CD4-positive, alpha-beta T cell treated with Interleukin-2 at 100 ng/mL for 4 hours (primary cell): ENCODE measurements at places on chromosomes 1 and 21.

- no peak for DNase-seq
Measured at GRCh38 chr1:164602101-164602422, 43.1 kb downstream of the PBX1 start.

DNA sequence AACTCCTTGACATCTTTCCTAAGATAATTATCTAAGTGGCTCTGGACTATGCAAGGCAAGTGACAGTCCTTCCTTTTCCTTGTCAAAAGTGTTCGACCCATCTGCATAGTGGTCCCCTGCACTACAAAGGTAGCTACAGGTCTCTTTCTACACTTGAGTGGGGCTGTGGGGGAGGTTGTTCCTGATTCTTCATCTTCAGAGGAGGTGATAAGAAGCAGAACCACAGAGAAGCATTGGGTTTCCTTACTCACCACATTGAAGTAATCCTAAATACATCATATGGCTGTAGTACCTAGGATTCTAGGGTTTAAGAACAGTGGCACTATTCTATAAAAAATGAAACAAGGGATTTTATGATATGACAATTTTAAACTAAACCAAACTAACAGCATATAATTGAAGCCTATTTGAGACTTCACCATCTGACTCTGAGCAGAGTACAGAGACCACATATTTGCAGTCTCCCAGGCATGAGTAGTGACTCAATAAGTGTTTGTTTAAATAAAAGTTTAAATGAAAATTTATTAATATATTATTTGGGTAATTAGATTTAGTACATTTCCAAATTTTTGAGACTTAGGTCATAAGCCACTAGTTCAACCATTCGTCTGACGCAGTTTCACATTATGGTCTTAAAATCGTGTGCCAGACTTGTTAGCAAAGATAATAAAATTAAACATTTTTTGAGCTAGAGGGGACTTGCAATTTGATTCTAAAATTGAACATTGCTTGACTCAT is 54.9 kb upstream of the NEK7 start:
- no peak for DNase-seq

- no peak for DNase-seq
Measured at GRCh38 chr21:38769191-38769780, 36.4 kb upstream of the ETS2 start.

GRCh38 chr1:100952104-100952745 is 56.3 kb downstream of the SLC30A7 start:
- no peak for DNase-seq

GRCh38 chr1:103197216-103197615 is 88.9 kb upstream of the COL11A1 start:
- DNase-seq, result no peak

DNA sequence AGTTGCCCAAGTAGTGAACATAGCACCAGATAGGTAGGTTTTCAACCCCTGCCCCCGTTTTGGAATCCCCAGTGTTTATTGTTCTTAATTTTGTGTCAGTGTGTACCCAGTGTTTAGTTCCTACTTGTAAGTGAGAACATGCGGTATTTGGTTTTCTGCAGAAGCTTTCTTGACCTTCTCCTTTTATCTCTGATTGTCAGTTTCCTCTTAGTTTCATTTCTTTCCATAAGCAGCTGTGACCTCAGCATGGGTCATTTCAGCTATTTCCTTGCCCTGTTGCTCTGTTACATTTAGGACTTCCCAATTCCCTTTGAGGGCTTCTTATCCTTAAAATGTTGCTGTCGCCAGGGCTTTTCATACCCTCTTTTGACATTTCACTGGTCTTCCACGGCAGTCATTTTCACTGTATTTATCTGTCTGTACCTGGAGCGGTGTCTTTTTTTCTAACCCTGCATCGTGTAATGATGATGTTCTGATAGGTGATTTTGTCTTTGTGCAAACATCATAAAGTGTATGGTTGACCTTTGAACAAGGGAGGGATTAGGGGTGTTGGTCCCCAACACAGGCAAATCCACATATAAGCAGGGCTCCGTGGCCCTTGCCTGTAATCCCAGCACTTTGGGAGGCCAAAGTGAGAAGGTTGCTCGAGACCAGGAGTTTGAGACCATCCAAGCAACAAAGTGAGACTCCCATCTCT is 15.0 kb downstream of the ITSN1 start:
- DNase-seq, result no peak

DNA sequence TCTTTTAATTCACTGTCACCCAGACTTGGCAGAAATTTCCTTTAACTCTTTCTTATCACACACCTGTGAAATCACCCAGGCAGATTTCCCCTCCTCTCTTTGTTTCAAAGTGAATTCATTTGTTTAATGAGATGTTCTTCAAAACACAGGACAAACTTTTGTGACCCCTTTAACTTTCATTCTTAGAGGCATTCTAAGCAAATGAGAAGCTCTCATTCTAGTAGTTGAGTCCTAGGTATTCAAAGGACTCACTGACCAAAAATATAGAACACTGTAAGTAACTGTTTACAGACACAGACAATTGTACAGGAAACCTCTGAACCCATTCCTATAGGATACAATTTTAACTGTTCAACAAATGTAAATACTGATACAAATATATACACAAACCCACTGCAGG is 16.9 kb downstream of the LRRC8C start:
- DNase-seq, result no peak

DNA sequence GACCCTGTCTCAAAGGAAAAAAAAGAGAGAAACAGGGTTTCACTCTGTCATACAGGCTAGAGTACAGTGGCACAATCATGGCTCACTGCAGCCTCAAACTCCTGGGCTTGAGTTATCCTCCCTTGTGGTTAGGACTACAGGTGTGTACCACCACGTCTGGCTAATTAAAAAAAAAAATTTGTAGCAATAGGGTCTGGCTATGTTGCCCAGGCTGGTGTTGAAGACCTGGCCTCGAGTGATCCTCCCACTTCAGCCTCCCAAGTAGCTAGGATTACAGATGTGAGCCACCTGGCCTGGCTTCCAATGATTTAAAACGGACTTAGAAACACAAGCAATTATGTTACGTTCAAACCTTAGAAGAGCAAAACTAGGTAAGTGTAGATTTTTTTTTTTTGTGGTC is 22.1 kb downstream of the GOLPH3L start:
- no peak for DNase-seq

- no peak for DNase-seq
Measured at GRCh38 chr1:168636642-168637111, 60.3 kb downstream of the XCL1 start.

DNA sequence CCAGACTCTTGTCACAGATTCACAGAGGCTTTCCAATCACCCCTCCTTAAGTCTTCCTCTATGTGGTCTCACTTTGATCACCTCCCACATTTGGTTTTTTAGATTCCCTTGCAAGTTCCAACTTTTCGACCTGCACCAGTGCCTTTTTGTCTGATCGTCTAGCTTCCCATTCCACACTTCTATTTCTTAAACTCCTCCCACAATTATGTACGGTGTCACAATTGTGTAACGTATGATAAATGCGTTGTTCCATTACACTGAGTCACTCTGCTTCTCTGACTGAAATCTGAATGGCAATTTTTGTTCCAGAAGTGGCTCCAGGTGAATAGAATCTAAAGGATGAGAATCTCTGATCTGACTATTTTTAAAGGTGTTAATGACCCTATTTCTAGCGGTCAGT is 320.1 kb downstream of the LMX1A start:
- no peak for DNase-seq

GRCh38 chr1:194014014-194014413 is 827.6 kb upstream of the B3GALT2 start:
- DNase-seq, result no peak
